ENCODE measurements at places on chromosomes 7 and 10. TPM values are rescaled to one million over a fixed set of nuclear protein-coding genes. Genes with fewer than 3 reads are reported as not detected.

ALOX5 gene
- not detected for total RNA-seq

CYP26C1 gene
- total RNA-seq: under 0.01 TPM

PON3 gene
- not detected for total RNA-seq

SLC26A3 gene
- not detected for total RNA-seq

TET1 gene
- total RNA-seq: 2.1 TPM
